Endothelial cell of coronary artery (primary cell): ENCODE measurements at places on chromosomes 5 and 9. TPM values are rescaled to one million over a fixed set of nuclear protein-coding genes. Genes with fewer than 3 reads are reported as not detected.

SHOC1 gene
- under 0.01 TPM in 1 of 2 replicates, not detected in the other for total RNA-seq

CREB3 gene
- 51.5 and 52.2 TPM in 2 replicates for total RNA-seq

ACO1 gene
- 36.2 and 63.7 TPM in 2 replicates for total RNA-seq

DND1 gene
- 0.09 and 0.19 TPM in 2 replicates for total RNA-seq
